NCI-H146 (cell line): ENCODE measurements at places on chromosomes 16 and 17.

- DNase-seq: no peak
These were observed 516.4 kb downstream of the GRIN2A start for GRCh38 chr16:9665851-9666271.

DNA sequence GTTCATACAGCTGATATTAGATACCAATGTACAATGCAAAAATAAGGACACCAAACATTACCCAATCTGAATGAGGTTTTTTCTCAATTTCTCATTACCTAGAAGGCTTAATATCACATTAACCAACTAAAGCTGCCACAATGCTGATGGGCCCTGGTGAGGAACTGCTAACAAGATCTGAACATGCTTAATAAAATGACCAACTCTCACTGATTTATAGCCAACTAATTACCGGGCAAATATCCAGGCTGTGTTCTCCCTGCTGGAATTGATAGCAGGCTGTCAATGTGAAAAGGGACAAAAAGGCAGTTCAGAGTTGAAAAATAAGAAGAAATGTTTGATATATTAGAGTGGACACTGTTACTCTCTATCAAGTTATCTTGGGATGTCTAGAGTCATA is 124.6 kb downstream of the TOX3 start:
- DNase-seq: peak; percentile 17

- no peak for DNase-seq
These were observed 47.4 kb upstream of the ZFHX3 start for GRCh38 chr16:73095142-73095820.

DNA sequence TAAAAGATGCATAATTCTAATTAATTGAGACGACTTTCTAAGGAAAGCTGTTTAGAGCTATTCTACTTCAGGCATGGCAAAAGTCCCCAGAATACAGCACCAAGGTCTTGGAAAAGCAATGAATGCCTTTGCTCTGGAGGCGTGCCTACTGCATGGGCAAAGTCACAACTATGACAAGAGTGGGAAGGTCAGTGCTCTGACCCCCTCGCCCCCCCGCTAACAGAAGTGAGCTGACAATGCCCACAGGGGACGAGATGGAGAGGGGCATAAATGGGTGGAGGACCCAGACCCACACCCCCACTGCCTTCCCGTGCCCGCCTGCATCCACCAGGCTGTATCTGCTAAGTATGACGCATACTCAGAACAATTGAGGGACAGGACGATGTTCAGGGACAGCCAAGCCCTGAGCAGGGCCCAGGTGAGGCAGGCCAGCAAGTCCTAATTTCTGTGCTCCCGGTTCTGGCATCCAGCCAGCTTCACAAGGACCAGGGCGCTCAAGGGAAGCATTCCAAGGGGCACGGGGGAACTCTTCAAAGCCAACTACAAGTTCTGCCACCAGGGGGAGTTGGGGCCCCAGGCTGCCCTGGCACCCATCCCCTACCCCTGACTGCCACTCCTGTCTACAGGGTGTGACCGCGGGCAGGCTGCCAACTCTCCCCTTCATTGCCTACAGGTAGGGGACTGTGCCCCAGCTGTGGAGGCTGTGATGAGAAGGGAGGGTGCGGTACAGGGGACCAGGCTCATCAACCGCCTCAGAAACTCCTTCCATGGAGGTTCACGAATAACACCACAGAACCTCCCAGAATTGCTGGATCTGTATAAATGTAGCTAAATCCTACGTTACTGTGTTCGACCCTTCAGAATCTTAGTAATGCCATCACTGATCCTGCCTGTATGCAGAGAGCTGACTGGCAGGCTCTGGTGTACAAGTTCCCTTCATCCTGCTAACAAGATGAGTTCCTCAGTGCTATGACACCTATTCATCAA is 20.8 kb downstream of the NPRL3 start:
- peak; percentile 73 for DNase-seq

DNA sequence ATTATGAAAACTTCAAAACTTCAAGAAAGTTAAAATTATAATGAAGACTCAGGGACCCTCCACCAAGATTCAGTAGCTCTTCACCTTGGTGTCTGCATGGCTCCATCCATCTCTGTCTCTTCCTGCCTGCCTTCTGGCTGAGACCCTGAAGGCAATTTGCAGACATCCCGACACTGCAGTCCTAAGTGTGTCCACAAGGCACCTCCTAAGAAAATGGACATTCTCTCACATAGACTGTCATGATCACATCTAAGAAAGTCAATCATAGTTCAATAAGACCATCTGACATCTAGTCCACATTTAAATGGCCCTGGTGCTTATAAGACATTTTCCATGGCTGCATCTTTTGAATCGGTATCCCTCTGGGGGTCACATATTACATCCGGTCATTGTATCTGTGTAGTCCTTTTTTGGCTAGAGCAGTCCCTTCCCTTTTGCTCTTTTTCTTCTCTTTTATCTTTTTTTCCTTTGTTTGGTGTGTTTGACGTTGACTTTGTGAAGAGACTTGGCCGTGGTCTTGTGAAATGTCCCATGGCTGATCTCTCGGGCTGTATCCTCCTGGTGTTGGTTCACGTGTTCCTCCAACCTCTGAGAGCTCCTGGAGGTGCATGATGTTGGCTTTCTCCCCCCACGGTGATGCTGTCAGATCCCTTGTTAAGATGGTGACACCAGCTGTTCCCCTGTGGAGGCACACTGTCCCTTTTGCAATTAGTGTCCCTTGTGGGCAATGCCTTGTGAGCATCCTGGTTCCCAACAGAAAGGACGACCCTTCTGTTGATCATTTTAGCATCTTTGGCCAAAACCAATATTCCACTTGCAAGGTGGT is 5.0 kb upstream of the TNFRSF13B start:
- no peak for DNase-seq

GRCh38 chr17:3037259-3037658 is 26.1 kb downstream of the OR1D5 start:
- no peak for DNase-seq

- DNase-seq: peak; percentile 58
These were observed 2.1 kb downstream of the PPP1R1B start for GRCh38 chr17:39628655-39629493.

DNA sequence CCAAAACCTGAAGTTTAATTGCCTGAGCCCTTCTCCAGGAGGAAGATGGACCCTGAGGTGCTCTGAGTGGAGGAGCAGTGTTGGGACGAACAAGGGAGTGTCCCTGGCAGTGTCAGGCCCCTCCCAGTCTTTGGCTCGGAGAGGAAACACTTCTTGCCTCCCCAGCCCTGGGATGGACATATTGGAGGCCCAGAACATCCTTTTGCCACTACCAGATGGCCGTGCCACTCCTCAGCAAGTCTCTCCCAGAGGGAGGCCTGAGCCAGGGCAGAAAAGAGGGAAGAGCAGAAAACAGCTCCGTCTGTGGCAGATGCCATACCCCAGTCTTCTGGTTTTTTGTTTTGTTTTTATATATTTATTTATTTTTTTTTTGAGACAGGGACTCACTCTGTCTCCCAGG is 91.5 kb upstream of the CRHR1 start:
- DNase-seq: no peak

GRCh38 chr16:14400285-14400977 is 229.6 kb downstream of the PARN start:
- no peak for DNase-seq

DNA sequence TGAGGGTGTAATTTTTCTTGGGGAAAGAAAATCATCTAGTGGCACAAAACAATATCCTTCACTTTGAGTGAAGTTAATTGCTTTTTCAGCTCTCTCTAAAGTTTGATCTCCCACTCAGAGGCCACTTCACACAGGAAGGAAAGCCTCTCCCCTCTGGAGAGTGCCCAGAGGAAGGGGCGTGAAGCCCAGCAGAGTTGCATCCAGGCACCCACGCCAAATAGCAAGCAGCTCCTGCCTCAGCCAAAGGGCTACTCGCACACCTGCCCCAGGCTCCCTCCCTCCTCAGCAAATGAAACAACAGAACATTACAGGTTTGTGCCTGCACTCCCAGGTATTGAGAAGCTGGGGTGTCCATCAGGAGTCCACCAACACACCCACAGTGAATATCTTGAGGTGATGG is 183.0 kb upstream of the RPL38 start:
- no peak for DNase-seq

DNA sequence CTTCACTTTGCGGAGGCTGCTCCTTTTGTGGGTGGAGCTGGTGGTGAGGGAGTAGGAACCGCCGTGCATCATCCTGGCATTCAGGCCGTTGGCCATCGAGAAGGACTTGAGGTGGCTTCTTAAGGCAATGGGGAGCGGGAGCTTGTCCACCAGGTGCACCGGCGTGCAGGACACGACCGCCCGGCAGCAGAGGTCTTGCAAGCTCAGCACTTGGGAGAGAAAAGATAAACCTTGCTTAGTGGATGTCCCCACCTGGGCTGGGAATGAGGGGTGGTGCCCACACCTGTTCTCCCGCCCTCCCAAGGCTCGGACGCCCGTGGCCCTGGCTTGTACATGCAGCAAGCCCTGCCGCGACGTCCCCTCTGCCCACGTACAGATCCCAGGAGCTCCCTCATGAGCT is 9.7 kb upstream of the WDR45B start:
- DNase-seq: no peak

GRCh38 chr16:27291106-27291505 is 22.5 kb upstream of the NSMCE1 start:
- DNase-seq: no peak

GRCh38 chr17:28342313-28342712 is 6.8 kb downstream of the TNFAIP1 start:
- no peak for DNase-seq

DNA sequence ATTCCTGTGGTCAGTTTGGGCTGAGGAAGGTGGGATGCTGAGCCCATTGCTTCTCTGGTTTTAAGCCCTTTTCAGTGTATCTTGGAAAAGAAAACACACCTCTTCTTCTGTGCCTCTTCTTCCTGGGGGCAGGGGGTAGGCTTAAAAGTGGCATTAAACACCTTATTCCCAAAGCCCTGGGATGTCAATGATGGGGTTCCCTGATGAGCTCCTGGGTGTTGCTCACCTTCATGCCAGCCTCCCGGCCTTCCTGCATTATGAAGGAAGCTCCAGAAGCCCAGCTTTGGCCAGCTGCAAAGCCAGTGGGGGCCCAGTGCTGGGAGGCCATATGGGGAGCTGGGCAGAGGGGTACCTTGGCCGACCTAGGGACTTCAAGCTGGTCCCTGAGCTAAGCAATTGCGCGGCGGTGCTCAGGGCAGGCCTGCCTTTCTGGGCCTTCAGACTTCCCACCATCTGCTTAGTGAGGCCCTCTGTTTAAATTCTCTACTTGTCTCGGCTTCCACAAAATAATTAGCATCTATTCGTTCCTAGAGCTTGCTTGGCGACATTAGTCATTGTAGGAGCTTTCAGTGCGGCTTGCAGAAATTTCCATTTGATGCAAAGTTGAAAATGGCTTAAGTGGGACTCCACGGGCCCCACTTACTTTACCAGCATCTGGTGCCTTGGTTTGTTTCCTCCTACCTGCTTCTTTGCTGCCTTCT is 121.7 kb upstream of the NLRP1 start:
- DNase-seq: no peak
